ENCODE measurements at places on chromosomes 13 and 19.

- DNase-seq, result no peak
Observed at GRCh38 chr13:50126263-50126992, 111.2 kb downstream of the KCNRG start.

DNA sequence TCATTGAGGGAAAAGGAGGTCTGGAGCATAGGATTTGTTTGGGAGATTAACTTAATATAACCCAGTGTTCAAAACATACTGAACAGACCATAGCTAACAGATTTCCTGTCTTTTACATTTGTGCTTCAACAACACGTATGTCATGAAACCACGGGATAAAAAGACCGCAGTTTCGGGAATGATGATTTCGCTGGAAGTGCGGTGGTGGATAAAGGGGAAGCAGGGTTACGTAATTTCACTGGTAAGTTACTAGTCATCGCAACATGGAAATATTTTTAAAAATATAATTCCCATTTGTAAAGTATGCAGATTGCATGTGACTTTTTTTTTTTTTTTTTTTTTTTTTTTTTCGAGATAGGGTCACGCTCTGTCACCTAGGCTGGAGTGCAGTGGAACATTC, 237.4 kb downstream of the LMO7 start:
- DNase-seq, result no peak

DNA sequence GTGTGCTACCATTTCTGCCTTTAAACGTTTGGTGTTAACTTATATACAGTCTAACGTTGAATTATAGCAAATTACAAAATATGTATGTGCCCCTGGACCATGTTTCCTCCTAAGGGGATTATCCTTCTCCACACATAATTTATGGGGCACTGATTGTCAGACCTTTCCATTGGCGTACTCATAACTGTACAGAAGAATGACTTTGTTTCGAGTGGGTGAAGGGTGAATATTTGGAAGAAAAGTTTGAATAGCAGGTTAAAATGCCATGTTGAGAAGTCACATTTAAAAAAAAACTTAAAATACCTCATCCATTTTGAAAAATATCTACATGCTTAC, 58.8 kb downstream of the SLC10A2 start:
- DNase-seq, result no peak

GRCh38 chr13:79402074-79402635, 3.9 kb downstream of the RBM26 start:
- no peak for DNase-seq

DNA sequence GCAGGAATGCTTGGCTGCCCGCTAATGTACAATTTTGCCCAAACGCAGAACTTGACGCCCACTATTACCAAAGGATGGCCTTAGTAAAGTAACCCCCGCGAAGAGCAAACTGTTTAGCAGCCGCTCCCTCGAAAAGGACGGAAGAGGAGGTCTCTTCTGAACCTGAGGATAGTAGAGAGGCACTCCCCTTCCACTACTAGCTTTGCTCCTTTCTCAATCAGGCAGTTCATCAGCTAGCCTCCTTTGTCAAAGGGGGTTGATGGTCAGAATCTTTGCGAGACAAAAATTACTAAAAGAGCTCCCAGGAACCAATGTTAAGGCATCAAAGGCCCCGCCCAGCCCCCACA, 534 bp downstream of the CAB39L start:
- no peak for DNase-seq

DNA sequence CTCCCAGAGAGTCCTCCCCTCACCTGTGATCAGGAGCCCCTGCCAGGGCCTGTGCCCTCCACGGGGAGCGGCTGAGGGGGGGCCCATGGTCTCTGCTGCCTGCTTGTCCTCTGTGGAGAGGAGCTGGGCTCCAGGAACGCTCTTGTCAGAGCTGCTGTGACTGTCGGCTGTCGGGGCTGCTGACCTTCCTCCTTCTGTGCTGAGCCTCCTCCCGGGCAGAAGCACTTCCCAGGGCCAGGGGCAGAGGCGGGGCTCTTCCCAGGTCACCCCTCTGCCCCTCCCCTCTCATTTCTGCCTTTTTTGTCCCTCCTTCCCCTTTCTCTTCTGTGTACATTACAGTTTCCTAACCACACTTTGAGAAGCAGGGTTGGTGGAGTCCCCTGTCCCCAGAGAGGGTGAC, at the start of gene CEACAM4:
CEACAM4 (minus strand) TSS at position 198 of the 400 bp plus-strand sequence; CDS start at position 87, 111 bp downstream.
- DNase-seq, result no peak

DNA sequence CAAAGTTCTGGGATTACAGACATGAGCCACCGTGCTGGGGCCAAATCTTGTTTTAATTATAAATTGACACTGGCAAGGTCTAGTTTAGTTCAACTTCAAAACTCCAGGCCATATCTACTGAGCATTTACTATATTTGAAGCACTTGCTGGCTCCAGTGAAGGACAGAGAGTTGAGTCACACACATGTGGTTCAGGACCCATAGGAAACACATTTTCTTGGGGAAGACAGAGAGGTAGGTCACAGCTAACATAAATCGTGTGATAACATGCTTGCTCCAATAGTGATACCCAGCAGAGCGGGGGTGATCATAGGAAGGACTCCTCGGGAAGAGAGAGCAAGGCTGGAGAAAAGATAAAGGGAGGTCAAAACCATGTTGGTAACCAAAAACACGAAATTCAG, 170.6 kb upstream of the TSC22D1 start:
- no peak for DNase-seq

GRCh38 chr13:30337061-30337610, 29.8 kb upstream of the KATNAL1 start:
- no peak for DNase-seq

- DNase-seq, result peak; percentile 88
Observed at GRCh38 chr19:42132851-42133528, 744 bp upstream of the POU2F2 start.

DNA sequence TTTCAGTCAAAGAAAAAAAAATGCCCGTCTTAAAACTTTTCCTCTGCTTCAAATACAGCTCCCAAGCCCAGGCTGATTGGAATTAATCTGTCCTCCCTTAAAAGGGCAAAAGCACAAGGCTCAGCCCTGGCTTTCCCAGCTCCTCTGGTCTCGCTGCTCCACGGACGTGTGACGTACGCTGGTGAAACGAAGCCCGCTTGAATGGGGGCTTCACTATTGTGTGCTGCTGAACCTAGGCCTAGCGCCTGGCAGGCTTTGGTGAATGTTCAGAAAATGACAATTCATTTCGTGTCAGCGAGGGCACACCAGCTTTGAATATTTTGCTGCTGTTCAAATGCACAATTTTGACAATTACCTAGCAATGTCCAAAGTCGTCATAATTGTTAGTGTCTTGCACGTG, 615 bp upstream of the ZNF135 start:
- DNase-seq, result no peak

- no peak for DNase-seq
Observed at GRCh38 chr13:99158846-99159245, 41.8 kb upstream of the UBAC2 start.

DNA sequence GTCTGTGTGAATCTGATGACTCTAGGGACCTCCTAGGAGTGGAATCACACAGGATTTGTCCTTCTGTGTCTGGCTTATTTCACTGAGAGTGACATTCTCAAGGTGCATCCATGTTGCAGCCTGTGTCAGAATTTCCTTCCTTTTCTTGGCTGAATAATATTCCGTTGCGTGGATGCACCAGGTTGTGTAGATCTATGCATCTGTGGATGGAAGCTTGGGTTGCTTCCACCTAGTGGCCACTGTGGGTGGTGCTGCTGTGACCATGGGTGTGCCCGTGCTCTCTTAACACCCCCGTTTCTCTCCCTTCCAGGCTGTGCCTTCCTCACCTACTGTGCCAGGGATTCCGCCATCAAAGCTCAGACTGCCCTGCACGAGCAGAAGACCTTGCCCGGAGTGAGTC, 26.2 kb downstream of the CELF5 start:
- no peak for DNase-seq

- no peak for DNase-seq
Observed at GRCh38 chr19:51019544-51019925, at the start of gene KLK10. TSS of gene KLK10 (minus strand) at chr19:51019709. CDS start at chr19:51019130, 579 bp downstream.

DNA sequence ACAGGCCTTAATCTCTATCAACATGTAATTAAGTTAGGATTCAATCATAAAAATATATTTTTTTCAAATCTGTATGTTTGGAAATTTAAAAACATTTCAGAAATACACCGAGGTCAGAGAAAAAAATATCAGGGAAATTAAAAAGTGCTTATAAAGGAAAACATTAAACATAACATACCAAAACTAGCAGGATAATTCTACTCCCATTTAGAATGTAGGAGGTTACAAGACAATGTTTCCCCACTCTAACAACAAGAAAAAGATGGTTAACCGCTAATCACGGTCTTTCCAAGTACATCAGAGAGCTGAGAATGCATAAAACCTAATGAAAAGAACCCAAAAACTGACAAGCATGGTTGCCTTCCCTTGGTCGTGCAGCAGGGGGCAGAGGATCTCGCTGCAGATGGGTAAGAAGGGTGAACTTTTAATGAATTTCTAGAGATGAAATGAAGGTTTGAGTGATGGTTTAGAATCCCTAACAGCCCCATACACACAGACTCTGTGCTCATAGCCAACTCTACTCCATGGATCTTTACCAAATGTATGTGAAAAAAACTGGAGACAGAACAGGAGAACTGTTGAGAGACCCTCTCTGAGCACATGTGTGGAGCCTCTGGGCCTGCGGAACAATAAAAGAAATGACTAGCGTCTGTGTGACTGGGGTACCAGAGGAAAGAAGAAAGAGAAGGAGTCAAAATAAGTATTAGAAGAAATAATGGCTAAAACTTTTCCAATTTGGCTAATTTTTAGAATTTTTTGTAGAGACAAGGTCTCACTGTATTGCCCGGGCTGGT, 51.3 kb upstream of the LSM14A start:
- DNase-seq, result no peak

DNA sequence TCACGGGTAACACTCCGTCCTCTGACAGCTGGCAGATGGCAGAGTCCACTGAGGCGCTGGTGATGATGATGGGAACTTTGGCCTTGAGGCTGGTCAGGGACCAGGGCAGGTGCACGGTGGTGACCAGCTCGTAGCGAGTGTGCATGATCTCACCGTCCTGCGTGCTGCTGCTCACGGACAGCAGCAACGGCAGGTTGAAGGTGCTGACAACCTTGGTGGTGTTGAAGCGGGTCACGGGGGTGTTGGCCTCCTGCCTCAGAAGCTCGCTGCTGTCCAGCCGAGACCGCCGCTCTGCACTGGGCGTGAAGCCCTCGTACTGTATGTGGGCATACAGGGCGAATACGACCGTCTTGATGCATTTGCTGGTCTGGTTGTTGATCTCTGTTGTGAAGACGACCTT, 11.6 kb downstream of the ARRDC5 start:
- no peak for DNase-seq

DNA sequence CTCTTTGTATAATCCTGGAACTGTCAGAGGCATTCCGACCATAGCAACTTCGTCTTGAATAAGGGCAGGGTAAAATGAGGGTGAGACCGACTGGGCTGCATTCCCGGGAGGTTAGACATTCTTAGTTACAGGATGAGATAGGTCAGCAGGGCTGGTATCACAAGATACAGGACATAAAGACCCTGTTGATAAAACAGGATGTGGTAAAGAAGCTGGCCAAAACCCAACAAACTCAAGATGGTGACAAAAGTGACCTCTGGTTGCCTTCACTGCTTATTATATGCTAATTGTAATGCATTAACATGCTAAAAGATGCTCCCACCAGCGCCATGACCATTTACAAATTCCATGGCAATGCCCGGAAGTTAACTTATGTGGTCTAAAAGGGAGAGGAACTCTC, 27.7 kb upstream of the MBNL2 start:
- DNase-seq, result no peak

- DNase-seq, result no peak
Observed at GRCh38 chr13:76812206-76812897, 73.9 kb downstream of the KCTD12 start.

DNA sequence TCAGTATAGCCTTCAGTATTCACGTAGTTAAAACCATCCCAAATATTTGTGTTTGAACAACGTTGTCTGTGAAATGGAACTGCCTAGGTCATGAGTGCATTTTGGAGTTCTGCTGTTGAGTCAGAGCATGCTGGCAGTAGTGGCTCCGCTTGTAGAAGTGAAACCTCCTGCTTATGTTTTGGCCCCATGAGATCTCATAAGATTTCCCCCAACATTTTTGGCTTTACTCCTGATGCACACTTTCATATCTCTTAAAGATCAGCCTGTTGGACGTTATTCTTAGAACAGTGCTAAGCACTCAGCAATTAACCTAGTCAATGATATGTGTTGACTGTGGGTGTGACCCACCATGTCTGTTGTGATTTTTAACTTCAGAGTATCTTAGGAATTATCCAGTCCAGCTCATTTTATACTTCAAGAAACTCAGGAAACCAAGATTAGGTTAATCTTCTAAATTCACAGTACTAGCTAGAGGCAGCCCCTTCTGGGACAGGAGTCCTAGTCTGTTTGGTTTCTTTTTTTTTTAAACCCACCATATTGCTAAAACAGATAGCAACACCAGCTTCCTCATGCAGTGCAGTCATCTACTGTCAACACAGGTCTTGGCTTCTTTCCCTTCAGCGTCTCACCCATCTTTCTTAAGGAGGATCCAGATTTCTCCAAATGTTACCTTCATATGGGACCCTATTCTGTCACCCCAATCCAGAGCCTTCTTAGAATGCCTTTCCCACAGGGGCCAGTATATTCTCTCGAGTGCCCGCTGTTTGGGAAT, 26.2 kb downstream of the RAP2A start:
- no peak for DNase-seq

DNA sequence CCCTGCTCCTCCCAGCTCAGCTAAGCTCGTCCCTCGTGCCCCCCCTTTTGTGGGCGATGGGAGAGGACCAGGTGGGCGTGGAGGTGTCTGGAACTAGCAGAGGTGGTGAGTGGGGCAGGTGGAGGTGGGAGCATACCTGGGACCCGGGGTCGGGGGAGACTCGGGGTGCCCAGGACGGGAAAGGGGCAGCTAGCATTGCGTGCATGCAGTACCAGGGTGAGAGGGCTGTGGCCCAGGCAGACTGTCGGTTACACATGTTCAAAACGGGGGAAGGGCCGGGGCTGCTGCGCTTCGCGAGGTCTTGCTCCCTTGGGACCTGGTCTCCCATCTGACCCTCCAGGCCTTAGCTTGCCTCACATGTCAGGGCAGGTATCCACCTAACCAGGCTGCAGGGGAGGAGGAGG, 9.1 kb downstream of the TLE5 start:
- no peak for DNase-seq

- DNase-seq, result peak; percentile 64
Observed at GRCh38 chr19:18416778-18417249, 2.4 kb upstream of the SSBP4 start.

GRCh38 chr13:113586661-113587479, 2.3 kb downstream of the TFDP1 start:
- DNase-seq, result no peak

Data from activated naive CD4-positive, alpha-beta T cell treated with anti-CD3 and anti-CD28 coated beads, Interleukin-2, amount 50 U/mL, for 72 hours (primary cell).